Liver (tissue), 10 donors: ENCODE measurements at places on chromosomes 5 and 9. TPM values are rescaled to one million over a fixed set of nuclear protein-coding genes. Genes with fewer than 3 reads are reported as not detected.

The PCDHGA9 gene
- total RNA-seq: 0.51 TPM

The KCNN2 gene
- 4.6 TPM for total RNA-seq

The PAPPA gene
- 0.33 TPM for total RNA-seq

The GABRA1 gene
- total RNA-seq: not detected

The SLC34A3 gene
- total RNA-seq: not detected

The PCDHGC4 gene
- 0.33 TPM for total RNA-seq

The TEX48 gene
- total RNA-seq: not detected

The TERT gene
- total RNA-seq: not detected

The PTGS1 gene
- 0.84 TPM for total RNA-seq

The UBTD2 gene
- 7.9 TPM for total RNA-seq

The SLC27A6 gene
- total RNA-seq: 0.05 TPM

The ST8SIA4 gene
- total RNA-seq: 2.3 TPM

The CDC25C gene
- total RNA-seq: 6.9 TPM

The PDE8B gene
- 0.59 TPM for total RNA-seq

The ICE1 gene
- 18.8 TPM for total RNA-seq

The OR13D1 gene
- not detected for total RNA-seq

The IRX1 gene
- not detected for total RNA-seq

The SPATA31D4 gene
- total RNA-seq: not detected

The HMGCS1 gene
- 429 TPM for total RNA-seq

The GDF9 gene
- total RNA-seq: 0.08 TPM

The LURAP1L gene
- 18.6 TPM for total RNA-seq

The AFAP1L1 gene
- total RNA-seq: 5.2 TPM

The SLC46A2 gene
- total RNA-seq: not detected

The COMMD10 gene
- 30.5 TPM for total RNA-seq

The CIZ1 gene
- 15.5 TPM for total RNA-seq

The URM1 gene
- 12.1 TPM for total RNA-seq
